ENCODE measurements at places on chromosomes 3 and 15.

DNA sequence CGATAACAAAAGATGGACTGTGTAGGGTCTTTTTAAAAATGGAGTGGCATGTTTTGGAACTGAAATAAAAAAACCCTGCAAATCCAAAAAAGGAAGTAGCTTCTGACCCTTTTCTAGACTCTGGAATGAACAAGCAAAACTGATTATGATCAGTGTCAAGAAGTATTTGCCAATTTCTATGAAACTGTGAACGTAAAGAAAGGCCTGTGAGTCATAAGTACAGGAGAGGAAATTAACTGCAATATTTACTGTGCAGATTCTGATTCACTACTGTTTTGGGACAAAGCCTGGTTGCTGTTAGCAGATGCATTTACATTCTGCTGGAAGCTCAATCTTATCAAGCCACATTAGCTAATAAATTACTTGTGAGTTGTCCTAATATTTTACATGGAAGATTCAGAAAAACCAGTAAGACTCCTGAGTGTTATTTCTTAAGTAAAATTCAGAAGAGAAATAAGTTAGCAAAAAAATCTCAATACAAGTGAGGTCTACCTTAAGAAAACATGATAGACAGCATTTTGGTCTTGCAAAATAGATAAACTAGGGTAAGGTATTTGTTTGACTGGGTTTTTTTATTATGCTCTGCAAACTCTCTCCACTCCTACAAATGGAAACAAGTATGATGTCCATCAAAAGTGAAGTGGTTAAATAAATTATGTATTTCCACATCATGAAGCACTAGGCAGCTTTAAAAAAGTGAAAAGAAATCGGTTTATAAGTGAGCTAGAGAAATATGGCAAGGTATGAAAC is 90.2 kb upstream of the LMOD3 start:
- no peak for DNase-seq

- no peak for DNase-seq
Observed at GRCh38 chr3:149593418-149594160, 64.2 kb downstream of the WWTR1 start.

- DNase-seq = no peak
Observed at GRCh38 chr3:112390783-112391641, 58.1 kb downstream of the CD200 start.

GRCh38 chr15:76062286-76062685 is 2.5 kb downstream of the TMEM266 start:
- DNase-seq = no peak

DNA sequence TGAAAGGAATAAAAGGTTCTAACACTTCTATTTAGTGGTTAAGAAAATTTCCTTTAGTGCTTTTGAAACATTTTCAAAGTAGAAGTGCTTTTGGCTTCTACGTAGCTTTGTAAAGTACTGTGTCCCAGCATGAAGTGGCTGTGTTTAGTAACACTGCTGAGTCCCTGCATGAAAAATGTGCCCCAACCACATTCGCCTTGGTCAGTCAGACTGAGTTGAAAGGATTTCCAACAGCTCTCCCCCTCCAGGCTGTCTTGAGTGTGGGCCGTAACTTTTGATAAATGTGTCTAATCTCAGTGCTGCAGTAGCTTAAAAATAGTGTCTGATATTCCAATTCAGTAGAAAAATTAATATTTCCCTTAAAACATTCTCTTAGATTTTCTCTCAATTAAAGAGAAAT is 115.0 kb downstream of the NR1D2 start:
- DNase-seq = no peak

GRCh38 chr3:189863031-189863430 is 231.8 kb downstream of the TP63 start:
- DNase-seq = no peak

- no peak for DNase-seq
Observed at GRCh38 chr15:38424101-38424552, 29.8 kb upstream of the FAM98B start.

DNA sequence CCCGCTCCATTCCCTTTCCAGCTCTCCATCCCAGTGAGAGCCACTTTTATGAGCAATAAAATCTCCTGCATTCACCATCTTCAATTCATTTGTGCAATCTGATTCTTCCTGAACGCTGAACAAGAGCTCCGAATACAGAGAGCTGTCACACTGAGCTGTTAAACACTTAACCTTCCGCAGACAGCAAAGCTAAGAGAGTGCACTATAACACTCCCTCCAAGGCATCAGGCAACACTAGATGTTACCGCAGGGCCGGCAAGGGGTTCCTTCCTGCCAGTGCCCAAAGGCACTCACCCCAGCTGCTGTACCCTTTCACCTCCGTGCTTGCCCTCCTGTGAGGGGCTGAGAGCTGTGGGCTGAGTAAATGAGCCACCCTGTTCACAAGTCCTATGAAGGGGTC is 85.6 kb downstream of the BCHE start:
- DNase-seq = no peak

- no peak for DNase-seq
Observed at GRCh38 chr15:93566762-93567161, 477.8 kb upstream of the RGMA start.

DNA sequence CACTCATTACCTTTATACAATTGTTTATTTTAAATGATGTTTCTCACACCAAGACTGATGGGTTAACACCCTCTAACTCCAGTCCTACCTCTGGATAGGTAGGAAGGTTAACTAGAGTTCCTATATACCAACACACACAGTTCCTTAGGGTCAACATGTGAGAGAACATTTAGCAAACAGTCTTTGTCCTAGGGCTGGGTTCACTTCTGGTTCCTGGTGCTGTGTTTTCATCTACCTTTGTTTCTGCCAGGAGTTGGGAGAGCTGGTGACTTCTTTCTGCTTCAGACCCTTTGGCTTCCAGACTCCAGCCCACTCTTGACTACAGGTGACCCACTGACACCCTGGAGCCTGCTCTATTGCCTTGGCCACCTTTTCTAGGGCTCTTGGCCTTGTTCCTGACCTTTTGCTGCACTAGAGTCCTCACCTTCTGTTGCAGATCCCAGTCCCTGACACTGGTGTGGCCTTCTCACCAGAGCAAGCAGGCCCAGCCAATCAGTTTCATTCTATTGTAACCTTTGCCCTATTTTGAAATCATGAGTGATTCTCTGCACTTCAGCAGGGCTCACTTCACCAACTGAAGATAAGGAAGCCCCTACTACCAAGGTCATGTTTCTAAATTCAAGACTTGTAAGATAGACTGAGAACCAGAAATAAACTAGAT is 50.0 kb upstream of the SECISBP2L start:
- DNase-seq = no peak

DNA sequence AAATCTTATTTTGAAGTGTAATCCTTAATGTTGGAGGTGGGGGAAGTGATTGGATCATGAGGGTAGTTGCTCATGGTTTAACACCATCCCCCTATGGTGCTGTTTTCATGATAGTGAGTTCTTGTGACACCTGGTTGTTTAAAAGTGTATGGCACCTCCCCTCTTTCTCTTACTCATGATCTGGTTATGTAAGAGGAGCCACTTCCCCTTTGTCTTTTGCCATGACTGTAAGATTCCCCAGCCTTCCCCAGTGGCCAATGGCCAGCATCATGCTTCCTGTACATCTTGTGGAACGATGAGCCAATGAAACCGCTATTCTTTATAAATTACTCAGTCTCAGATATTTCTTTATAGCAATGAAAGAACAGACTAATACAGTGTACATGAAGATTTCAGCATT is 39.8 kb upstream of the GMNC start:
- DNase-seq = no peak

DNA sequence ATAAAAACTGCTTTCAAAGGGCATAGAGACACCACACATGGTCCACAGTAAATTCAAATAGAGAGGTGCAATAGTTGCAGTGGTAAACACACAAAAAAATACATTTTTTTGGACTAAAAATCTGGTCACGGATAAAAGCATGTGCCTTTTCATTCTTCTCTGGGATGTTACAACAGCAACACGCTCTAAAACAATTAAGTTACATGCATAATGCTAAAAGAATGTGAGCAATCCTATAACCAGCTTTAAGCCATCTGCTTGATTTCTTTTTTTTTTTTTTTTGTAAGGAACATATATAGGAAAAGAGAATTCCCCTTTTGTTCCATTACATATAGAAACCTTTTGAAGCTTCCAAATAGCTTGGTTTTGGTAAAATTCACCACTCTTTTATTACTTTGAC is 20.0 kb downstream of the WNT5A start:
- DNase-seq = no peak

DNA sequence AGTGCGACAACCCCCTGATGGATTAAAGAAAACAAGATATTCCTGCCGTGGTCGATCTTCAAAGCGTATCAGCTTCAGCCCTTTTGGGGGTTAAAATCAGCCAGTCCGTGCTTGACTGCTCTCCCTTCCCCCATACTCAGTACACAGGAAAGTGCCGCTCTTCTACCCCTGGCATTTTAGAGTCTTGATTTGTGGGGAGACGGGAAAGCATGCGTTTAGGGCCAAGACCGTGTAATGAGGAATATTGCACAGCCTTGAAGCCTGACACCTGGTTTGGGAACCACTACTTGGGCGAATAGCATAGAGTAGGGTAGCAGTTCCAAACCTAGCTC is 540 bp upstream of the EDC3 start:
- DNase-seq = no peak

DNA sequence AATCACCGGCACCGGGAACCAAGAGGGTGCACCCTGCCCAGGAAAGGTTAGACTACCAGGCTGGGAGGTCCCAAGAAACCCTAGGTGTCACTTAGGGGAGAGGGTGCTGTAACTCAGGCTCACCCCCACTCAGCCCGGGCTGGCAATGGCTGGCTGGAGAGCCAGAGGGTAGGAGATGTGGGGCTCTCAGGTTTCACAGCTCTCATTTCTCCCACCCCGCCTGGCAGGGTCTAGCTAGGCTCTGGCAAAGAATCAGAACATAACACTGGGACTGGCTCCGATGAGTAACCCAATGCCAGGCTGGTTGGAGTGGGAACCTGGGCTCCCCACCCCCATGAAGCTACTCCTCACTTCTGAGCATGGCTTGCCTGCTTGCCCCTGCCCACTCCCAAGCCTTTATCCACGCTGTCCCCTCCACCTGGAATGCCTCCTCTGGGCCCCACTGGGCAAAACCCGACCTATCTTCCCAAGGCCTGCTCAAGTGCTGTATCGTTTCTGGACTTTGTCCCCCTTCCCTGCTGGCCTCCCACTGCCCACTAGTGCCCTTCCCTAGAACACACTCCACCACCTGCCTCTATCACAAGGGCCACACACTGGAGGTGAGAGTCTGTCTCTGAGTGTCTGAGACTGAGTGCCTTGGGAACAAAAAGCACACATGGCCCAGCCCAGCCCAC is 2.0 kb downstream of the CIB2 start:
- DNase-seq = no peak

- DNase-seq = no peak
Observed at GRCh38 chr3:88712552-88712951, 394.9 kb upstream of the EPHA3 start.

GRCh38 chr3:44712455-44713075 is at the start of gene ZNF502:
Gene ZNF502 (plus strand): TSS chr3:44712660. CDS start chr3:44720262, 7,602 bp downstream.
- peak; percentile 16 for DNase-seq

DNA sequence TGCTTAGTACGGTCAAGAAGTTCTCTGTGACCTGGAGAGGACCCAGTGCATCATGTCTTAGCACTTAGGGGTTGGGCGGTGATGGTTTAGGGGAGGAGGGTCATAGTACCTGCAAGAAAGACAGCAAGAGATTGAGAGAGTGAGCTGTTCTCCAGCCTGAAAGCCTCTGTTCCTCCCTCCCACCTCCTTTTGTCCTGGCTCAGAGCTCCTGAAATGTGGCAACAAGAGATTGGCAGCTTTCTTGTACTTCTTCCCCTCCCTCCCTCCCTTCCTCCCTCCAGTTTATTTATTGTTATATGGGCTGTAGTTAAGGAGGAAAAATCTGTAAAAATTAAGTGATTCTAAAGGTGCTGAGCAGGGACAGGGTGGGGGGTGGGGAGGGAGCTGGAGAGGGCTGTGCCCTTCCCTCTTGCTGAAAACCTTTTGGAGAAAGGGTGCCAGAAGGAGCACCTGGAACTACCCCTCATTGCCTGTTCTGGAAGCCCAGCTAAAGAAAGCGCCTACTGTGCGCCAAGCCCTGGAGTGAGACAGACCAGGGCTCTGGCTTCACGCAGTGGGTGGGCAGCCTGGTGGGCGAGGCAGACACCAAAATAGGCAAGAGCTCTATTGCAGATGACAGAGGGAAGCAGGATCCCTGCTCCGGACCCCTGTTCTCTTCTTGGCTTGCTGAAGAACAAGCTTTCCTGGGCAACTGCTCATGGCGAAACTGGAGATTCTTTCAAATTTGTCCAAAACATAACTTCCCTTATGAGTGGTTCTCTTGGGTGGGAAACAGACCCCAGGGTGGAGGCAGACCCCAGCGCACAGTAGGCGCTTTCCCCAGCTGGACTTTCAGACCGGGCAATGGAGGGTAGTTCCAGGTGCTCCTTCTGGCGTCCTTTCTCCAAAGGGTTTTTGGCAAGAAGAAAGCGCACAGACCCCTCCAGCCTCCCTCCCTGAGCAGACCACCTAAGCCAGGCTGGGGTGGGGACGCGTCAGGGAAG is 35.6 kb downstream of the LINGO1 start:
- DNase-seq = no peak

DNA sequence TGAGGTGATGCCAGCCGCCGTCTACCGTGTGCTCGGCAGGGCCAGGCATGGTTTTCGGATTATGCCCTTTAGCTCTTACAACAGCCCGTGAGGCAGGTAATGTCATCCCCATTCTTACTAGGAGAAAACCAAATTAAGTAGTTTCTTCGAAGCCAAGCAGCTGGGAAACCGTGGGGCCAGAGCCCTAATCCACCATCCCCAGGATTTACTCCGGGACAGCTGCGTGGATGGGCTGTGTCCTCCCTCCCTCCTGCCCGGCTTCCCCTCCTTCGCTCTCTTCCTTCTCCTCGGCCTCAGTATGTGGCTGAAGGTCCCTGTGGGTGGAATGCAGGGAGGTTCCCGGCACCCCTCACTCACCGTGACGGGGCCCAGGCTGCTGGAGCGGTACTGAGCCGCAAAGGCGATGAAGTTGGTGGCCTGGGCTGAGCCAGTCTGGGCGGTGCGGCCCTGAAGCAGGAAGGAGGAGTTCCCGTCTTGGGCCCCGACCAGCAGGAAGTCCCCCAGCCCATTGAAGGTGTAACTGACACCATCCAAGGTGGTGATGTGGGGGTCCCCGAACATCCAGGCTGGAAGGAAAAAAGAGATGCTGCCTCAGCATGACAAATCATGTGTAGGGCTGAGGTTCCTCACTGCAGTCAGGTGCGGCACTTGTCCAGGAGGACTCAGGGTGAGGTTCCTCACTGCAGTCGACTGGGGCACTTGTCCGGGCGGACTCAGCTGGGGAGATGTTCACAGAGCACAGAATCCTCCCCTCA is 42.5 kb downstream of the MUC20 start:
- DNase-seq = no peak

- DNase-seq = no peak
Observed at GRCh38 chr3:63874769-63875168, 11.1 kb downstream of the ATXN7 start.

GRCh38 chr3:21017115-21017852 is 733.7 kb downstream of the ZNF385D start:
- DNase-seq = no peak

GRCh38 chr15:90907838-90908507 is 4.9 kb downstream of the MAN2A2 start:
- no peak for DNase-seq

Data from cortex of kidney (tissue), 1 donor.